ENCODE measurements at places on chromosomes 7 and 10.

- DNase-seq: no peak
Observed at GRCh38 chr10:124089859-124090258, 3.5 kb downstream of the CHST15 start.

DNA sequence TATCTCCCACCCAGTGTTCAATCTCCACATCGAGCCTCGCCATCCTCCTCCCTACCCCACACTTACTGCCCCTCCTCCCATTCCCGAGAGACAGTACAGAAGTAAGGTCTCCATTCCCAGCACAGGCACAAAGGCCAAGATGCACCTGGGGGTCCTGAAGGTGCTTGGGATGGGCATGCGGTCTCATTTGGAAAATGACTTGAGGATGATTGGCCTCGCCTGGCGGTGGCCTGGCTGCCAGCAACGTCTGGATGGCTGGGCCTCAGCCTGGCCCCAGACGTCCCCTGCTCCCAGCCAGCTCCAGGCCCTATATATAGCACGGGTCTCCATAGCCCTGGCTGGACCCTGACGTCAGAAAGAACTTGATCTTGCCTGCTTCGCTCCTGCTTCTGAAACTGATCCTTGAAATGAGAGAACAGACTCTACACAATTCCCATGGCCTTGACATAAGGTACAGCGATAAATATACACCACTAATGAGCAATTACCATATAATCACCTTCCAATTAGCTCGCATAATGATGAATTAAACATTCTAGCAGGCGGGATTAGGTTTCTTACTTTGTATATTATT lies 11.8 kb downstream of the EMX2 start:
- no peak for DNase-seq

GRCh38 chr10:101020427-101021075 lies 10.4 kb downstream of the PDZD7 start:
- DNase-seq: no peak

DNA sequence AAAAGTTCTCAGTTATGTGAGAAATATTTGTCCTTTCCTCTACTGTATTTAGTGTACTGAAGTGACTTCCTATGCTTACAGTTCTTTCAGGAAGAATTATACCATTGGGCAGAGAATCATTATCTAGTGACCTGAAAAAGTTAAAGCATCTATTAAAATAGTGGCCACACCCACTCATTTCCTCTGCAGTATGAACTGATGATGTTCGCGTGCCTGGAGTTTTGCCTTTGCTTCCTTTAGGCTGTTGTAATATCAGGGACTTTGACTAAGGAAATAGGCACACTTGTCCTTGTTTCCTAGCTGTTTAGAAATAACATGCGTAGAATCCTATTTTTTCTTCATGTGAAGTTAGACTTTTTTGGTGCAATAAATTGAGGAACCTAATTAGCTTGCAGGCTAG lies 100.7 kb downstream of the ZMYND11 start:
- no peak for DNase-seq

DNA sequence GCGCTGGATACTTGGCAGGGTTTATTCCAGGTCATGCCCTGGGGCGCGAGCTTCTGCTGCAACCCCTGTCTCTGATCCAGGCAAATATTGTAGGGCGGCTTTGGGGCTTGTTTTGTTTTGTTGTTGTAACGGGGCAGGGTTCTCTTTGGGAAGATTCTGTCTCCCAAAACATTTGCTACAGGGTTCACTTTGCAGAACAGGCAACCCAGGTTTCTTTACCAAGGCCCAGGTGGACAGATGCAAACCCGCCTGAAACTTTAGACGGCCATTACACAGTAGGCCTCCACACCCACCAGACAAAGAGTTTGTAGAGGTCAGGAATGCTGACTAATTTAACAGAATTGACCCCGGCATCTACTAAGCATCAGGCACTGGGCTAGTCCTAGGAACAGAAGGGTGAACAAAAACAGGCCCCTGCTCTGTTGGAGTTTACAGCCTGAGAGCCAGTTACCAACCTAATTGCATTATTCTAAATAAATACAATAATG lies 567 bp upstream of the CDCA7L start:
- no peak for DNase-seq

DNA sequence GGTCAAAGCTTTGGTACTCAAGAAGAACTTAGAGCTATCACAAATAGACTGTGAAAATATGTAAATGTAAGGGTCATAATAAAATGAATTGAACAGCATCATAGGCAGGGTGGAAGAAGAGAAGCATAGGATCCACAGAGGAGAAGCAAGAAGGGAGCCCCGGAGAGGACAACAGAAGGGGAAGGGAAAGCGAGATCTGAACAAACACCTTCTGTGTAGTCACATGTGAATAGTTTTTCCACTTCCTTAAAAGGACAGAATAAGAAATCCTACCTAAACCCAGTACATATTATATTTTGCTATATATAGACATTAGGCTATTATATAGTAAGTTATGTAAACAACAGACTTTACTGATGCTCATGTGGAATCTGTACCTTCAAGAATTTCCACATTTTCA lies 160.2 kb downstream of the DKK1 start:
- no peak for DNase-seq

- no peak for DNase-seq
Observed at GRCh38 chr7:84113906-84114850, 80.4 kb downstream of the SEMA3A start.

DNA sequence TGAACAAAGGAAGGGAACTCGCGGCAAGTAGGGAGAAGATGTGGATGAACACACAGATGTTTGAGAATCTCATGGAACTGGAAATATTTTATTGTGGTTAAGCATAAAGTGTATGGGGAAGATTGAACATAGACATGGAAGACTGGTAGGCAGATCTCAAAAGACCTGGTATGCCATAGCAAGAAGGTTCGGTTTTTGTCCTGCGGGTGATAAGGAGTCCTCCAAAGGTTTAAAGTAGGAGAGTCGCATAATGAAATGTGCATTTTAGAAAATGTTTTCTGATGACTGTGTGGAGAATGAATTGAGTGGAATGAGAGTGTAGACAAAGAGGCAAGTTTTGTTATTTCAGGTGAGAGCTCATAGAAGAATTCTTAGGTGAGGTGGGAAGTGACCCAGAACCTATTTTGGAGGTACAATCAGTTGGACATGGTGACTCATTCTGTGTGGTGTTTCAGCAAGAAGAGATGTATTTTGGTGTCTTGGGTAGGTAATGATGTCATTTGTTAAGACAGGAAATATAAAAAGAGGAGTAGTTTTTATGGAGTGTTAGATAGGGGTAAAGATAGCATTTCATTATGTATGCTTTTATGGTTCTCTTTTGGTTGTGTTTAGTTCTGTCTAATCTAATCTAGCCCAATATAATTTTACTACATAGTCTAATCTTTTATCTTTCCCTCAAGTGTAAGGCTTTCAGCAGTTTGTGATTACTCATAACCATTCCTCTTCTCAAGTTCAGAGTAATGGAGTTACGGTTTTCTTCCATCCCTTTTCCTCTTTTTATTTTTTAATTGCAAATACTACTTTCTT lies 239.2 kb downstream of the EXOC4 start:
- DNase-seq: no peak

GRCh38 chr7:107946451-107946850 lies 55.5 kb downstream of the DLD start:
- no peak for DNase-seq

GRCh38 chr10:13490503-13490902 lies 38.3 kb downstream of the BEND7 start:
- DNase-seq: no peak

DNA sequence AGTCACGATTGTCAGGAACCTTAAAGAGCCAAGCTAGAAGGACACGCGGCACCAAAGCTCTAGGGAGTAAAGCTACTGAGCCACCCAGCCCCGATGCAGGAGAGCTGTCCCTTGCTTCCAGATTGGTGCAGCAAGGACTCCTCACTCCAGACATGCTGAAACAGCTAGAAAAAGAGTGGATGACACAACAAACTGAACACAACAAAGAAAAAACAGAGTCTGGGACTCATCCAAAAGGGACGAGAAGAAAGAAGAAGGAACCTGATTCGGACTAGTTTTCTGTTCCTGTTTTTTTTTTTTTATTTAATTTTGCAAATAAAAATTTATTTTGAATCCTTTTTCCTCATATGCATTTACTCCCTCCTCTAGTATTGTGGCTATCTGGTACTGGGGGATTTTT lies 11.4 kb upstream of the HKDC1 start:
- no peak for DNase-seq

DNA sequence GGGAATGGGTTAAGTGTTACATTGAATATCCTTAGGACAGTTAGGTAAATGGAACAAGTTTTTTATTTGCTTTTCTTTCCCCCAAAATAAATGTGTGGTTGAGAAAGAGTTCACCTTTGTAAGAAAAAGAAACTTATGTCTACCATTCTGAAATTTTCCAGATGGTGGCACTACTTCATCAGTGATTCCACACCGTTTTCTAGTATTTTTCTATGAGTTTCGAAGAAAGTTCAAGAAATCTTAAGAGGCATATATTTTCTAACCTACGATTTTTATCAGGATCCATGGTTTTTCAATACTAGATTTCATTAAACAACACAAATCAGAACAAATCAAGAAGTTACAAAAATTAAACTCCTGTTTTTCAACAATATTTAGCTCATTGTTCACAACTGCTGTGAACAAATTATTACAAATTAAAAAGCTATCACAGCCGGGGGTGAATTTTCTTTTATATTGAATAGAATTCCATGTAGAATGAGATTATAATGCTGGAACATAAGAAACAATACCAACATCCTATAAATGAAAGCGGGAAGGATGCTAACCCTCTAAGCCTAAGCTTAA lies 163.1 kb upstream of the NPVF start:
- no peak for DNase-seq

GRCh38 chr10:117224881-117225280 lies 16.0 kb upstream of the SLC18A2 start:
- no peak for DNase-seq

DNA sequence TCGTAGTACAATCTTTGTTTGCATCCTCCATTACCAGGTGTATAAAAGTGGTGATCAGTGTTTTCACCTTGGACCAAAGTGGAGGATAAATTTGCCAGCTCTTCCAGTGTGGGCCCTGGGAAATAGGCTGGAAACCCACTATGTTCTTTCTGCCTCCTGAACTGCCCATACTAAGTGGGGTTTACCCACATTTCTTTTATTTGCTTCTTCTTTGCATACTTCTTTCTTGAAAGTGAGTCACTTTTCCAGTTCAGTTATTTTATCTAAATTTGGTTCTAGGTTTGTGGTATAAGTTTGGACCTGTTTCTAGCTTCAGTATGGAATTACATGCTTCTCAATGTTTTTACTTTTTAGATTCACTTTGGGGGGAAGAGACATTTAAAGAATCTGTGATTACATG lies 126.2 kb upstream of the ACBD5 start:
- no peak for DNase-seq

GRCh38 chr7:140276001-140276400 lies 99.2 kb upstream of the KDM7A start:
- DNase-seq: no peak

All from T-cell (primary cell).